A375 (cell line): ENCODE measurements at places on chromosomes 2 and 18. TPM values are rescaled to one million over a fixed set of nuclear protein-coding genes. Genes with fewer than 3 reads are reported as not detected.

LHCGR gene
- not detected in 2 replicates for total RNA-seq

PRSS56 gene
- not detected in 2 replicates for total RNA-seq

RPE gene
- total RNA-seq, result 37.8 and 39.9 TPM in 2 replicates

LINC00305 gene
- total RNA-seq, result not detected in 2 replicates

C2orf42 gene
- 12.2 and 27.1 TPM in 2 replicates for total RNA-seq

RAMP1 gene
- 96.5 and 109 TPM in 2 replicates for total RNA-seq

C2orf76 gene
- total RNA-seq, result 1.7 and 7.7 TPM in 2 replicates

ATP8B1 gene
- total RNA-seq, result not detected in 2 replicates

SCN9A gene
- 0.38 and 1.1 TPM in 2 replicates for total RNA-seq

TUBA3E gene
- not detected in 2 replicates for total RNA-seq
